ENCODE measurements at places on chromosomes 16 and 17.

GRCh38 chr16:58187092-58187491 lies 10.8 kb downstream of the CSNK2A2 start:
- H3K27ac ChIP-seq = no peak overlapping the region
- no peaks in the 10 kb centered on the region for H3K27me3 ChIP-seq
- DNase-seq = no peak
- H3K36me3 ChIP-seq = peaks cover 19% of the 10 kb centered on the region
- H3K4me1 ChIP-seq = peaks cover 4% of the 10 kb centered on the region

- no peaks in the 10 kb centered on the region for H3K27me3 ChIP-seq
- H3K27ac ChIP-seq = no peak overlapping the region
- DNase-seq = no peak
- H3K36me3 ChIP-seq = no peaks in the 10 kb centered on the region
- no peaks in the 10 kb centered on the region for H3K4me1 ChIP-seq
Observed at GRCh38 chr17:11304568-11304967, 63.6 kb downstream of the SHISA6 start.

DNA sequence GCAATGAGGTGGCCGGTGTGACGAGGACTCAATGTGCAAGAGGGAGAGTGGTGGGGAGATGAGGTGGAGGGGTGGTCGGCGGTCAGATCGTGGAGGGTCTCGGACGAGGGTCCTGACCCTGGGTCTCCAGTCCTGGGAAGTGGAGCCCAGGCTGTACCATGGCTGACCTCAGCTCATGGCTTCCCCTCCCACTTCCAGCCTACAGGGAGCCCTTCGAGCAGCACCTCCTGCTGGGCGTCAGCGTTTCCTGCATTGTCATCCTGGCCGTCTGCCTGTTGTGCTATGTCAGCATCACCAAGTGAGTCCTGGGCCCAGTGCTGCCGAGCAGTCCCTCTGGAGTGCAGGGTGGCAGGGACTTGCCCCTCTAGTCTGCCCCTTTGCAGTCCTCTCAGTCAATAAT lies 41.8 kb downstream of the IL4R start:
- no peaks in the 10 kb centered on the region for H3K4me1 ChIP-seq
- H3K27me3 ChIP-seq = no peaks in the 10 kb centered on the region
- H3K27ac ChIP-seq = no peak overlapping the region
- no peaks in the 10 kb centered on the region for H3K36me3 ChIP-seq

- DNase-seq = no peak
- no peak overlapping the region for H3K4me3 ChIP-seq
- H3K36me3 ChIP-seq = no peaks in the 10 kb centered on the region
- H3K4me1 ChIP-seq = peaks cover 9% of the 10 kb centered on the region
Observed at GRCh38 chr16:85327731-85328675, 215.7 kb upstream of the CIBAR2 start.

DNA sequence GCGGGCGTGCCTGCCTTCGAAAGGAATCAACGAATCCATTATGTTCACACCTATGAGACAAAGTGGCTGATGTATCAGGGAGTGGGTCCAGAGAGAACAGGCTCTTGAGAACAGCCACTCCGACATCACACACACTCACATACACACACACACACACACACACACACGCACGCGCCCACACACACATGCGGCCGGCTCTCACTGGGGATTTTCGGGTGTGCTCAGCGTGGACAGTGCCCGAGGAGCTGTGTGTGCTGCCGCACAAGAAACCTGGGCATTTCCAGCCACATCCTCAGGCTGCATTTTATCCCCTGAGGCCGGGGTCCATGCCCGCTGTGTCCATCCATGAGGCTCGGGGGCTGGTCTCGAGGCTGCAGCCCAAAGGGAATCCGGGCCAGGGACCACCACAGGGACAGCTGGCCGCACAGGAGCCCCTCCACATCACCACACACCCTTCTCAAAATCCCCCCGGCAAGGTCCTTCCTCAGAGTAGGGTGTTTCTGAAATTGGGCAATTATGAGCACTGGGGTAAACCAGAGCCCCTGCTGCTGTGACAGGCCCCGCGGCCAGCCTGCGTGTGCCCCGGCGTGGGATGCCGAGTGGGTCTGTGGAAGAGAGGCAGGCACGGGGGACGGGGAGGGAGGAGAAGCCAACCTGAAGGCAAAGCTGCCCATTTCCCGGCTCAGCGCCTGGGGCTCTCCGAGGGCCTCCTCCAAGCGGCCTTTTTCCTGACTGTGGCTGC lies 24.8 kb downstream of the MRM3 start:
- H3K4me3 ChIP-seq = no peak overlapping the region
- H3K27ac ChIP-seq = no peak overlapping the region
- DNase-seq = no peak
- H3K27me3 ChIP-seq = no peaks in the 10 kb centered on the region
- no peaks in the 10 kb centered on the region for H3K4me1 ChIP-seq

DNA sequence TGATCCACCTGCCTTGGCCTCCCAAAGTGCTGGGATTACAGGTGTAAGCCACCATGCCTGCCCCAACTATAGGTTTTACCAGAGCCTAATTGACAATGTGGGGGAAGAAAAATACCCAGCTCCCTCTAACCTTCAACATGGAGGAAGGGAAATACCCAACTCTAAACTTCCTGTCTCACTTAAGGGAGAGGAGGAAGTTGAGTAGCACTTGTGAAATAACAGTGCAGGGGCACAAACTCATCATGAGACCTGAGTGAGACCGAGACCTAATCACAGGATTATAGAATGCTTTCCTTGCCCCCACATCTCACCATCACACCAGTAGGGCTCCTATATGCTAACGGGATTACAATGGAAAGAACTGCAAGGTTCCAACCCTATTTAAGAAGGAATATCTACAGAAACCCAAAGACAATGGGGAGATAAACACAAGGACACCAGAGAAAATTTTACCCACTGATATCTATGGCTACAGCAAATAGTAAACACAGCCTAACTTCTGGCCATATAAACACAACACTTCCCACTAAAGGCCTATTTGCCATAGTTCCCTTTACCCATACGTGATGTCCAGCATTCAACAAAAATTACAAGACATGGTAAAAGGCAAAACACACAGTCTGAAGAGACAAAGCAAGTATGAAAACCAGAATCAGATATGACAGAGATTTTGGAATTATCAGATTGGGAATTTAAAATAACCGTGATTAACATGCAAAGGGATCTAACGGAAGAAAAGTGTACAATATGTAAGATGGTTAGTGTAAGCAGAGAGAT lies 26.9 kb downstream of the OR3A1 start:
- H3K27ac ChIP-seq = no peak overlapping the region
- H3K36me3 ChIP-seq = no peaks in the 10 kb centered on the region
- H3K27me3 ChIP-seq = no peaks in the 10 kb centered on the region
- no peak overlapping the region for H3K4me3 ChIP-seq

DNA sequence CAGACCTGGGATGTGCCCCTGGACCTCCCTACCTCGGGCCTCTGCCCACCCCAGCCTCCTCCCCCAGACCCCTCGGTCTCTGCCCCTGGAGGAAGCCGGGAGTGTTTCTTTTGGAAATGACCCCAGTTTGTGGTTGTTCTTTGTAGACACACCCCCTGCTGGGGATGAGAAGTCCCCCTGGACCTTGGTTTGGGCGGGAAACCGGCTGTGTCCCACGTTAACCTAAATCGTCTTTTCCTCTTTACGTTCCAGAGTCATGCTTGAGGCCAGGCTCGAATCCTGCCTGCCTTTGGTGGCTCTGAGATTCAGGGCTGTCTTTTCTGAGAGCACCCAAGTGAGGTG lies 116.6 kb downstream of the METRNL start:
- no peaks in the 10 kb centered on the region for H3K27me3 ChIP-seq
- DNase-seq = no peak
- H3K4me1 ChIP-seq = no peaks in the 10 kb centered on the region
- H3K27ac ChIP-seq = no peak overlapping the region

GRCh38 chr17:51651513-51652298 lies 391.4 kb downstream of the UTP18 start:
- no peak overlapping the region for H3K4me3 ChIP-seq
- H3K36me3 ChIP-seq = no peaks in the 10 kb centered on the region
- DNase-seq = no peak
- no peaks in the 10 kb centered on the region for H3K27me3 ChIP-seq
- no peaks in the 10 kb centered on the region for H3K4me1 ChIP-seq

DNA sequence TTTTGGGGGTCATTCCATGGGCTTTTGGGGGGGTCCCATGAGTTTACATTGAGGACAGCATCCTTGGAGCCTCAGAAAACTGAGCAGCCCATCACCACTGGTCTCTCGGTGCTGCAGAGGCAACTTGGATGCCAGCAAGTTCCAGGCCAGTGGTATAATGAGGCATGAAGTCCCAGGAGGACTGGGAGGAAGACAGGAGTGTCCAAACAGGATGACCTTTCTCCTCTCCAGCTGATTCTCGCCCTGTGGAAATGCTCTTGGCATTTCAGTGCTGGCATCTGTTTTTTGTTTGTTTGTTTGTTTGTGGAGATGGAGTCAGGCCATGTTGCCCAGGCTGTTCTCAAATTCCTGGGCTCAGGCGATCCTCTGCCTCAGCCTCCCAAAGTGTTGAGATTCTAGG lies 347.6 kb downstream of the SNX29 start:
- DNase-seq = no peak
- no peak overlapping the region for H3K4me3 ChIP-seq
- H3K27me3 ChIP-seq = no peaks in the 10 kb centered on the region
- H3K4me1 ChIP-seq = no peaks in the 10 kb centered on the region
- no peaks in the 10 kb centered on the region for H3K36me3 ChIP-seq

GRCh38 chr16:27113341-27113841 lies 46.7 kb downstream of the C16orf82 start:
- no peak overlapping the region for H3K27ac ChIP-seq
- no peaks in the 10 kb centered on the region for H3K36me3 ChIP-seq
- no peaks in the 10 kb centered on the region for H3K27me3 ChIP-seq
- DNase-seq = no peak
- no peaks in the 10 kb centered on the region for H3K4me1 ChIP-seq

DNA sequence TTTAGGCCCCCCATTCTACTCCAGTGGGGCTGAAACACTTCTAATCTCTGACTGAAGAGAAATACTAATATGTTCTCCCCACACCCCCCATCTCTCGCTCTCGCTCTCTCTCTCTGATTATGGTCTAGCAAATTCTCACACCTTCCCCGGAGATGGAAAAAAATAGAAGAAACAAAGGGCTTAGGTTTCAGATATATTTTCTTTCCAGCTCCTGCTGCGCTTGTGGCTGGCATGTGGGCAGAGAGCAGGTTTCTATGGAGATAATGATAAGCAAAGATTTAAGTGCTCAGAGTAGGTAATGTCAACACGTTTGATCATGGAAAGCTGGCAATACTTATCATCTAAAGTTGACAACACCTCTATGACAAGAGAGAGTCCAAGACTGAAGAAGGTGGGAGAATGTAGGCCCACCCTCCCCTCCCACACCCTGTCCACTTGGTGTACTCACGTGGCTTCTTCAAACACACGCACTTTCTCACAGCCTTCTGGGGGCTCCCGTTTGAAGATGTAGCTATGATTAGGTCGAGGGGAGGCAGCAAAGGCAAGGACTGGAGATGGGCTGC lies 8.0 kb upstream of the SLC35B1 start:
- H3K27ac ChIP-seq = no peak overlapping the region
- no peak for DNase-seq
- no peaks in the 10 kb centered on the region for H3K36me3 ChIP-seq
- peaks cover 18% of the 10 kb centered on the region for H3K4me1 ChIP-seq

DNA sequence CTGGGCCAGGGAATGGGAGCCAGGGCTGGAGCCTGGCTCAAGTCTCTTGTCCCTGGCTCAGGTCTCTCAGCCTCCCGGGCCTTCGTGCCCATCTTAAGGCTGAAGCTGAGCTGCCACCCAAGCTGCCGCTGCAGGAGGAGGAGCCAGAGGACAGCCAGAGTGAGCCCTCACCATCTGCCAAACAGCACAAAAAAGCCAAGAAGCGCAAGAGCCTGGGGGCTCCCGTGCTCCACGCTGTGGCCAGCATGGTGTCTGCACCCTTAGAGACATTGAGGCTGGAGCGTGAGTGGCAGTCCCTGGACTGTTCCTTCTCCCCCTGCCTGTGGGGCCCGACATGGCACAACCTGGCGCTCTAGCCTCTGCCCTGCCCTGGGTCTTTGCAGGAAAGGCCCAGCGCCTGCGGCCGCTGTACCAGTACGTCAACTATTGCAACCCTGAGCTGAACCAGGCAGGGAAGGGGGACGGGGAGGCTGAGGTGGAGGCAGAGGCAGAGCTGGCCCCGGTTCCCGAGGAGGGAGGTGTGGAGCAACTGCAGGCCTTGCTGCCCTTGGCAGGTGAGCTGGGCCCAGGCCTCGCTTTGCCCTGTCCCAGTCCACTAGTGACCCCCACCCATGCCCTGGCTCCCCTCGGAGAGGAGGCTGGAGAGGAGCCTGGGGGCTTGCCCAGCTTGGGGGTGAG lies 1.3 kb downstream of the C16orf86 start:
- peak overlapping the region; percentile 82 for H3K27ac ChIP-seq
- no peaks in the 10 kb centered on the region for H3K27me3 ChIP-seq
- H3K4me3 ChIP-seq = peak overlapping the region; percentile 83
- H3K36me3 ChIP-seq = no peaks in the 10 kb centered on the region

GRCh38 chr17:58960068-58960467 lies 146.6 kb downstream of the TRIM37 start:
- H3K4me3 ChIP-seq = no peak overlapping the region
- H3K27ac ChIP-seq = no peak overlapping the region
- H3K4me1 ChIP-seq = peaks cover 9% of the 10 kb centered on the region
- peak; percentile 20 for DNase-seq

GRCh38 chr17:10646392-10646990 lies 10.6 kb downstream of the MYH3 start:
- no peaks in the 10 kb centered on the region for H3K36me3 ChIP-seq
- peak; percentile 46 for DNase-seq
- no peaks in the 10 kb centered on the region for H3K27me3 ChIP-seq
- H3K27ac ChIP-seq = no peak overlapping the region
- H3K4me3 ChIP-seq = no peak overlapping the region
- no peaks in the 10 kb centered on the region for H3K4me1 ChIP-seq

- DNase-seq = no peak
- H3K4me3 ChIP-seq = peak within 1 kb of the TSS; percentile 79
- H3K36me3 ChIP-seq = no peaks in the 10 kb centered on the region
- H3K27ac ChIP-seq = no peak within 1 kb of the TSS
- H3K4me1 ChIP-seq = peaks cover 9% of the 10 kb centered on the region
Observed at GRCh38 chr16:28878083-28878926, at the start of gene ATP2A1. Gene ATP2A1 (plus strand): TSS chr16:28878488. CDS start chr16:28878672, 184 bp downstream.

DNA sequence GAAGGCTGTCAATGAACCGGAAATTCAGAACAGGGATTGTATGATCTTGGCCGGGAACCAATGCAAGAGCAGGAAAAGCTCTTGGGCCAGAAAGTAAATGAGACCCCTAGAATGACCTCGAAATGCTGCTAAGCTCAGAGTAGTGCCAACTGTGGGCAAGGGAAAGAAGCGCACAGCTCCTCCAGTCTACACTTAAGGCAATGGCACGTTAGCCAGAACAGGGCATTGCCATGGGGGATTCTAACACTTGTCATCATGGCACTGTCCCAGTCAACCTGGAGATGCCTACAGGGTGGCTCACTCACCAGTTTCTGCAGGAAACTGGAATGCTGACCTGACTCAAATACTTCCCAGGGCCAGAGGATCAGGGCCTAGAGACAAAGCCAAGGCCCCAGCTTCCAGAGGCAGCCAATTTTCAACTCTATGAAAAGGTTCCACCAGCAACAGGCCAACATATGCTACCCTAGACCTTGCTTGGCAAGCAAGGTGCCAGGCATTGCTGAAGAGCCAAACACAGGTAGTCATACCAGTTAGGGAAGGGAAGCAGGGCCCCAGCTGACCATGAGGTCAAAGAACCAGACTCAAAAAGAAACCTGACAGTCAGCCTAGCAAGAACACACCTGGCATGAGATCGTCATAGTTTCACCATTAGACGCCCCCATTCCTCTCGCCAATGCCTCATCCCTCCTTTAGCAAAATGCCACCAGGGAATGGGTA lies 34.9 kb downstream of the ARHGAP17 start:
- H3K4me1 ChIP-seq = no peaks in the 10 kb centered on the region
- peaks cover 14% of the 10 kb centered on the region for H3K36me3 ChIP-seq
- DNase-seq = no peak

- H3K4me3 ChIP-seq = no peak overlapping the region
- no peak overlapping the region for H3K27ac ChIP-seq
- DNase-seq = no peak
- H3K4me1 ChIP-seq = peaks cover 6% of the 10 kb centered on the region
- H3K27me3 ChIP-seq = no peaks in the 10 kb centered on the region
Observed at GRCh38 chr17:39921323-39921722, 2.9 kb upstream of the GSDMB start.

Data from pancreas (tissue), 10 donors.